Glutamatergic neuron (in vitro differentiated cells): ENCODE measurements at places on chromosomes 11 and 22. TPM values are rescaled to one million over a fixed set of nuclear protein-coding genes. Genes with fewer than 3 reads are reported as not detected.

Gene ZNF214
- 1.8 TPM for total RNA-seq

DNA sequence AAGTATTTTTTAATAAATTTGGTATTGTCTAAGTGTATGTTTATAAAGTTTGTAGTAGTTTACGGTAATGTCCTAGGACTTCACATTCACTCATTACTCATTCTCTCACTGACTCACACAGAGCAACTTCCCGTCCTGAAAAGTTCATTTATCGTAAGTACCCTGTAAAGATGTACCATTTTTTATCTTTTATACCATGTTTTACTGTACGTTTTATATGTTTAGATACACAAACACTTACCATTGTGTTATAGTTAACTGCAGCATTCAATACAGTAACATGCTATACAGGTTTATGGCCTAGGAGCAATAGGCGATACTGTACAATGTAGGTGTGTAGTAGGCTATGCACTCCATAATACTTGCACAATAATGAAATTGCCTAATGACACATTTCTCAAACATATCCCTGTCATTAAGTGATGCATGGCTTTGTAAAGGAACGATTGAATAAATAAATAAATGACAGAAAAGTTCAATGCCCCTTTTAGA, 12.5 kb upstream of the CARD18 start:
- no peaks in the 10 kb centered on the region for H3K27me3 ChIP-seq
- no peak overlapping the region for H3K27ac ChIP-seq
- H3K4me3 ChIP-seq: no peak overlapping the region

GRCh38 chr22:27435844-27436576, 365.5 kb downstream of the MN1 start:
- H3K27ac ChIP-seq: no peak overlapping the region
- H3K36me3 ChIP-seq: peaks cover 9% of the 10 kb centered on the region
- H3K27me3 ChIP-seq: peaks cover 13% of the 10 kb centered on the region
- peak; percentile 69 for DNase-seq

GRCh38 chr11:129291546-129291945, 84.1 kb upstream of the BARX2 start:
- no peak overlapping the region for H3K4me3 ChIP-seq
- H3K27ac ChIP-seq: no peak overlapping the region
- no peaks in the 10 kb centered on the region for H3K36me3 ChIP-seq
- peaks cover 6% of the 10 kb centered on the region for H3K27me3 ChIP-seq
- H3K4me1 ChIP-seq: peaks cover 9% of the 10 kb centered on the region
